ENCODE measurements at places on chromosomes 12 and 14.

DNA sequence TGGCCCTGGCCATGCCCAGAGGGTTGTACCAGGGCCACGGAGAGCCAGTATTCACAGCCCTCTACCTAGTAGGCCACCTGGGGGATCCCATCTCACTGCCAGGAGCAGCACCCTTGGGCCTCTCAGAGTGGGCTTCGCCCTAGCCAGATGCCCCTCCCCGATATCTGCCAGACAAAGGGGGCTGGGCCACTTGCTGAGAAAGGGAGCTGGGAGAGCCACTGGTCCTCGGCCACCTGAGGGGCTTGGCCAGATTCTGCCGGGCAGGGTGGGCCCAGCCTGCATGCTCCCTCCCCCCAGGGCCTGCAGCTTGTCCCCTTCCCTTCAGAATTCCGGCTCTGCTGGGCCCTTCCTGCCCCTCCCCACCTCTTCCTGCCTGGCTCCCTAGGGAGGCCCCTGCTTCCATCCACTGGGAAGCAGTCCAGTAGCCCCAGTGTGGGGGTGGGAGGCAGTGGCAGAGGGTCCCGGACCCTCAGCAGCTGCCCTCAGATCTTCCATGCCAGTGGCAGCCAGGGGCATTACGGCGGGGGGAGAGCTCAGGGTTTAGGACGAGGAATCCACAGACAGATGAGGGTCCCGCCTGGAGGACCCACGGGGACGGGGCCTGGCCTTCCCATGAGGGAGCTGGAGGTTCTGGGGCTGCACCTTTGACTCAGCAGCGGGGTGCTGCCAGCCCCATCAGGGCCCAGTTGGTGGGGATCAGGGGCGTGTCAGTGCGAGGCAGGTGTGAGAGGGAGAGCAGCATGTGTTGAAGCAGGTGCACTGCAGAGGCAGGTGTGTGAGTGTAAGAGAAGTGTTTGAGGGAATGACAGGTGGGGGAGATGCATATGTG lies 2.4 kb downstream of the CRIP2 start:
- DNase-seq: no peak

DNA sequence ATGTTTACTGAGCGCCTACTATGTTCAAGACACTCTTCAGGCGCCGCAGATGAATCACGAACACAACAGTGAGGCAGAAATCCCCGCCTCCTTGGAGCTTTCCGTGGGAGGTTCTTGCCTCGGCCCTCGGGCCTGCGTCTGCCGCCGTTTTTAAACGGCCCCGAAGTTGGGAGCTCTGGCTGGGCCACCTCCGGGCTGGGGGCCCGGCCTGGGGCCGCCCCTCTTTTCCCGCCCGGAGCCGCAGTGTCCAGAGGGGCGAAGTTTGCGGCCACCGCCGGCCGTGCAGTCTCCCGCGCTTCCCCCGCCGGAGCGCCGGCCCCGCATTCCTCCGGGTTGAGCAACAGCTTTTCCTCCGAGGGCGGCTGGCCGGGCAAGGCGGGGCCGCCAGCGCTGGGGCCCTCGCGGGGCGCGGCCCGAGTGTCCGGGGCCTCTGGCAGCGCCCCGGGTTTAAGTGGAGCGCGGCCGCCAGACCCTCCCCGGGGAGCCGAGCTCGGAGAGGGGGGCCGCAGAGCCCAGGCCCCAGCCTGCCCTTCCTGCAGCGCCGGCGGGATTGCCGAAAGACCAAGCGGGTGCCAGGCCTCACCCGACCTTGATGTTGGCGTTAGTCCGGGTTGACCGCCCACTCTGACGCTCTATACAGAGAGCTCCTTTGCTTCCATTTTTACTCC lies 18.7 kb upstream of the CTDSP2 start:
- no peak for DNase-seq

DNA sequence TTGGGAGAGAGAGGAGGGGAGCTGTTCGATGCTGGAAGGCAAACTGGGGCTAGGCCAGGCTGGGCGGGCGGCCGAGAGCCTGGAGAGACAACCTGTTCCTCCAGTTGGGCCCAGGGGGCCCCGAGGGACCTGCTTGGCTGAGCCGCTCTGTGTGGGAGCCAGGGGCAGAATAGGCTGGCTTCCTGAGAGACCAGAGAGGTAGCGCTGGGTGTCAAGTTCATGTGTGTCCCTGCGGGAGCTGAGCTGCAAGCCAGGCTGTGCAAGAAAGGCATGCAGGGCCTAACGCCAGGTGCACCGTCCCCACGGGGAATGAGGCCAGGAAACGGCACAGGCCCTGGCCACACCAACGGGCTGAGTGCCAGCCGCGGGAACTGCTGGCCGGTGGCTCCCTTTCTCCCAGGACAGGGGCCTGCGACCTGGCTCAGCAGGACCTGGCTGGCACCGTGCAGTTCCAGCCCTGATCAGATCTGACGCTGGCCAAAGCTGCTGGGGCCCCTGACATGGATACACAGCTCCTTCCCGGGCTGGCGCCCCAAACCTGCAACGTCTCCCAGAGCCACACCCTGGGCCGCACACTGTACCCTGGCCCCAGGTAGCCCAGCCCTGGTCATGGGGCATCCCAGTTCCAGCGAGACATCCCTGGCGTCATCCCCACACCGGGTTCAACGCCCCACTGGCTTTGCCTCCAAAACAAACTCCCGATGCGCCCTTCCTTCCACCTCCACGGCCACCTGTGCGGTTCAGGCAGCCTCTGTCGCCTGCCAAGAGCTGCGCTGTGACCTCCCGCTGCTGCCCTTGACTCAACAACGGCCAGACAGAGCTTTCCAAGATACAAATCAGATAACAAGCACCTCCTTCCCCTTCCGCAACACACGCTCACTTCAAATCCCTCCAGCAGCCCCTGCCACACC lies 65.0 kb downstream of the RFLNA start:
- DNase-seq: no peak

DNA sequence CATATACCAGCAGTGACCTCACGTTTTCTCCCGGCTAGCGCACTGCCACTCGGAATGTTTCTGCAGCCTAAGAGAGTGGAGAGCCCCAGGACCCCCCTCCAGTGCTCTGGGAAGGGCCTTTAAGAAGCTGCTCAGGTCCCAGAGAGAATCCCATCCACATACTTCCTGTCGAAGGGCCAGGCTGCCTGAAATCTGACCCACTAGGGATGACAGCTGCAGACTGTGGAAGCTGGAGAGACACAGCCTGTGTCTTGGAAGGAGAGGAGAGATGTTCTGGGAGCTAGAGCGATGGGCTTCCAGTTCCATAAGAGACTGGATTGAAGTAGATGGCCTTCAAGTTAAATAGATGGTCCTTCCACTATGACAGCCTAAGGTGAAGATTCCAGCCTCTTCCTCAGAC lies 54.4 kb downstream of the IQSEC3 start:
- DNase-seq: no peak

DNA sequence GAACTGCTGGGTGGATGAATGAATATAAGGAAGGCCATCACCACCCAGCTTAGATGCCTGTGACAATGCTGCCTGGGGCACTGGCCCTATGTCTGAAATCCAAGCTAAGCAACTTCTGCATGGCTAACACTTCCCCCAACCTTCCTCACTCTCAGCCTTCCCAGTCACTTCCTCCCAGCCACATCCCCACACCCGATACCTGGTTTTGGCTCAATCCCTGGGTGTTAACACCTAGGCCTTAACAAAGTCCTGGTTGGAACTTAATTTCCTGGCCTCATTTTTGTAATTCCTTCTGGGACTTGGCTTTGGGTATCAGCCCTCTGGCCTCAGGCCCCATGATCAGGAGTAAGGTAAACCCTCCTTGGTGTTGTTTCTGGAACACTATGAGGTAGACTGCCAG lies 110.0 kb downstream of the EFCAB11 start:
- DNase-seq: no peak

DNA sequence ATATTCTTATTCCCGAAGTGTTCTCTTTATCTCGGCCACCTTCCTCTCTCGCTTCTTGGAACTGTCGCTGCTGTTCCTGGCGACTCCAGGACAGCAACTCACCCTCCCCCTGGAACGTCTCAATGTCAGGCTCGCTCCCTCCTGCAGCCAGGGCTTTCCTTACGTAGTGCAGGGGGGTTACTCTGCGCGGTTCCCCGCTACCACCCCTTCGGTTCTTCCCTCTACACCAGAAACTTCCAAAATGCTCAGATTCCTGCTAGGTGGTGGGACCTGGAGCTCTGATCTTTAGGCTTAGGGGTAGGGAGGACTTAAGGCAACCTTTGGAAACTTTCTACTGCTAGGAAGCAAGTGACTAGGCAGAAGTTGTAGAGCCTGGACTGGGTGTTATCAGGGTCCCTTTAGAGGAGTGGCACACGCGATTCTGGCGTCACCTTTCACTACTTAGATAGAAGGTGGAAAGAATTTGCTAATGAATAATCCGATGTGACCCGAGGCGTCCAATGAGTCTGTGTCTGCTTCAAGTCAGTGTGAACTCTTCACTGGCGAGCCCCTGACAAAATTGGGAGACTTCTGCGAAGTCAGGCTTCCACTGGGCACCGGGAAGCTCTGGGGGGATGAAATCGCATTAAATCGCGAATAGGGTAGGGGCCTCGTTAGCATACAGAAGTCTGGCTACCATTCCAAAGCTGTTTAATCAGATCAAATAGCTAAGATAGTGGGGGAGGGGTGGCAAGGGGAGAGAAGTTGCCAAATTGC lies 900 bp upstream of the DPF3 start:
- DNase-seq: no peak

GRCh38 chr12:7130701-7131501 lies 730 bp downstream of the CLSTN3 start:
- DNase-seq: no peak
